Stimulated activated naive CD4-positive, alpha-beta T cell treated with Interleukin-2 at 50 U/mL for 16 hours (primary cell): ENCODE measurements at places on chromosomes 5 and 9.

DNA sequence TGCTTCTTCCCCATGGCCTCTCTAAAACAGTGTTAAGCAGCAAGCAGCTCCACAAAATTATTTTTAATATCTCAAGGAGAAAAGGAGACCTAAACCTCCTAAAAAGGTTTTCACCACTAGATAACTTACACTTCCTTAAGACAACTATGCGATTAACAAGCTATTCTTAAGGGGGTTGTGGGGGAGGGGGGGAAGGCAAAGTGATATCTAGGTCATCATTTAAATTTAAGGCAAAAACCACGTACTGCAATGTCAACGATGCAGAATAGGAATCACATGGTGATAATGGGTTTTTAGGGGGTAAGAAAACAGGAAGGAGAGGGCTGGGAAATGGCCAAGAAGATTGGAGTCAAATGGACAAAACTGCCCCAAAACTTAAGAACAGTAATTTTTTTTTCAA is 32.6 kb downstream of the CSNK1A1 start:
- DNase-seq, result no peak

GRCh38 chr5:132830436-132831094 is at the start of gene SHROOM1:
SHROOM1 (minus strand) TSS chr5:132830647; CDS start chr5:132826140, 4,507 bp downstream.
- DNase-seq, result no peak

GRCh38 chr5:107103522-107103921 is 567.2 kb downstream of the EFNA5 start:
- no peak for DNase-seq

GRCh38 chr5:143471041-143471509 is 67.6 kb upstream of the NR3C1 start:
- DNase-seq, result no peak
